ENCODE measurements at places on chromosomes 2 and 18.

GRCh38 chr18:40877096-40877495, 1077.9 kb upstream of the PIK3C3 start:
- H3K4me1 ChIP-seq, result peaks cover 32% of the 10 kb centered on the region
- H3K36me3 ChIP-seq, result no peaks in the 10 kb centered on the region

DNA sequence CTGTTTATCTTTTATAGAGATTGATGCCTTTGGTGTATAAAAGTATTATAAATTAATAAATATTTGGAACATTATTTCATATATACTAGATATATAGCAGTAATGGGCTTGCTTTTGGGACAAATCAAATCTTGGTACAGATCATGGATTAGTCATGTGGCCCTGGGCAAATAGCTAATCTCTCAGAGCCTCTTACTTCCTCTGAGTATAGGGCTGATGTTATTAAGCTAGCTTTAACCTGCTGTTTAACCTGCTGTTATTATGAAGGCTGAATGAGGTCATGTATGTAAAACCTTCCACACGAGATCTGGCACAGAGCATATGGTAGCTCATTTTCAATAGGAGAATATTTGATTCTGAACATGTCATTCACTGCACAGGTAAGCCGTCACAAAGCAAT, 5.7 kb downstream of the ITGB6 start:
- H3K27ac ChIP-seq, result no peak overlapping the region
- H3K27me3 ChIP-seq, result no peaks in the 10 kb centered on the region
- no peak for DNase-seq
- no peaks in the 10 kb centered on the region for H3K36me3 ChIP-seq
- no peak overlapping the region for H3K4me3 ChIP-seq
- no peaks in the 10 kb centered on the region for H3K4me1 ChIP-seq

DNA sequence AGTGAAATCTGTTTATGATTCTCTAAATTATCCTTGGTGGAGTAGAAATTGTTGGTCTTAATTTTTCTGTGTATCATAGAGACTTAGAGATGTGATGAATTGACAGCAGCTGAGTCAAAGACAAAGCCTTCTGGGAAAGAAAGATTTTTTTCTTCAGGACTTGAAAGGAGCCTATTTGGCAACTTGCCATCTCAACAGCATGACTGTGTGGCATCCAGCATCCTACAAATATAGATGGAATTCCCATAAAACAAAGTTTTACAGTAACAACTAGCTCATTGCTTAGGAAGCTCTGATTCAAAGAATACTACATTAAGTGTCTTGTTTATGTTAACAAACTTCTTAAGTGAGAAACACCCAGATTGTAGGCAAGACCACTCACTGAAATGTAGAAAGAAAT, 79.2 kb upstream of the SETBP1 start:
- no peaks in the 10 kb centered on the region for H3K27me3 ChIP-seq
- H3K4me3 ChIP-seq, result no peak overlapping the region
- no peaks in the 10 kb centered on the region for H3K36me3 ChIP-seq
- no peak overlapping the region for H3K27ac ChIP-seq
- H3K4me1 ChIP-seq, result no peaks in the 10 kb centered on the region

DNA sequence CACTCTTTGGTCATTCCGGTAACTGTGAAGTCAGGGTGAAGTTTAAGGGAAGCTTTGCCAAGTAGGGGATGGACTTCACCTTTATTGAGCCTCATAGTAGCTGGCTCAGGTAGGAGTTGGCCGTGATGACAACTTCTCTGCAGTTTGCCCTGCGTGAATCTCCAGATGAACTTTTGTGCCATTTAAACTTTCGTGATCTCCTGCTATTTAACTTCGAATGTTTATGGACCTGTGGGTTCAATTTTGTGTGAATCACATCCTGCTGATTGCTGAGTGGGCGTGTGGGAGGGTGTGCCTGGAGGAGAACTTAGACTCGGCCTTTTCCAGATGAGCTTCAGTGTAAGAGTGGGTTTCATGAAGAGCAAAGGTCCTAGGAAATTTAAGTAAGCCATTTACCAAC, 4.2 kb downstream of the UGT1A1 start:
- H3K4me1 ChIP-seq, result no peaks in the 10 kb centered on the region
- no peaks in the 10 kb centered on the region for H3K27me3 ChIP-seq
- H3K27ac ChIP-seq, result no peak overlapping the region
- H3K36me3 ChIP-seq, result no peaks in the 10 kb centered on the region
- DNase-seq, result no peak

Measured in GM23338 (cell line).